Adipocyte (in vitro differentiated cells): ENCODE measurements at places on chromosomes 16 and 17.
A peak's percentile ranks its signal among the peaks of the same experiment; 100 is the strongest.

DNA sequence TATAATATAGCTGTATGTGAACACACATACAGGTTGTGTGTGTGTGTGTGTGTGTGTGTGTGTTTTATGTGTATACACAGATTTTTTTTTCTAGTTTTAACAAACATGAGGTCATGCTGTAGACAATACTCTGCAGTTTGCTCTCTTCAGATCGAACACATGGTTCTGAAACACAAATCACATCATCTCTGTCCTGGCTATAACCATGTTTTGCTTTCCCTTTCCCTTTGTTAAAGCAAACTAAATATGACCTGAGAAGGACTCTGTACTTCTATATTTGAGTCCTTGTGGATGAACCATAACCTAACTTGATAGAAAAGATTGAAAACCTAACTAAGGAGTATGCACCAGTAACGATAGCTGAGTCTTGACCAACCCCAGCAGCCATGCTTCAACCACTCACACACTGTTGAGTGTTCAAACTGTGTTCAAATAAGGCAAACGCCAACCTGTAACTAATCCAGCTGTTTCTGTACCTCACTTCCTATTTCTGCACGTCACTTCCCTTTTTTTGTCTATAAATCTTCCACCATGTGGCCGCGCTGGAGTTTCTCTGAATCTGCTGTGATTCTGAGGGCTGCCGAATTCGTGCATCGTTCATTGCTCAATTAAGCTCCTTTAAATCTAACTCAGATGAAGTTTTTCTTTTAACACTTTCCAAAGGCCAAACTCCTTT lies 303.8 kb downstream of the HS3ST3B1 start:
- DNase-seq, result no peak

DNA sequence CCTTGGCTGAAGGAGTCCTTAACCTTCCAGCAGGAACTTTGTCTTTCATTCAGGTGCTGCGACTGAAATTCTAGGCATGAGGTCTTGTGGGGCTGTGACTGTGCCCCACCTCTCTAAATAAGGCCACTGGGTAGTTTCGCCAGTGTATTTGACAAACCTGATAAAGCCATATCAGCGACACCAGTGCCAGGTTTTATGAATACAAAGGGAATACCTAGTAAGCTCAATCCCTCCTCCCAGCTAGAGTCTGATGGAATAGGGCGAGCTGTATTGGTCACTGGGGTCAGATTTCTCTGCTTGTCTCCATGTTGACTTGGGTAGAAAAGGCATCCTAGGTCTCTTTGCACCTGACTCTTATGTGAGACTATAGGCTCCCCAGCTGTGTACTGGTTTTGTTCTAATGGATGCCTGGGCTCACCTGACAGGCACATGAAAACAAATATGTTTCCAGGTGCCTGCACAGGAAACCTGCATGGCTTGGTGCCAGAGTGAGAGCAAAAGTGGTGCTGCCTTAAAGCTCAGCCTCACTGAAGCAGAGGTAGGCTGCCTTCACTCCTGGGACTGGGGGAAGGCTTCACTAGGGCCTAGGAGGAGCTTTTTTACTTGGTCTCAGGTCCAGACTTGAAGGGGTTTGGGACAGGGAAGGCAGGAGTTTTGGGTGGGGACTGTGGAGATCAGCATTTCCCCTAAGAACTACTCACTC lies 8.3 kb downstream of the SLC7A6 start:
- DNase-seq, result no peak

DNA sequence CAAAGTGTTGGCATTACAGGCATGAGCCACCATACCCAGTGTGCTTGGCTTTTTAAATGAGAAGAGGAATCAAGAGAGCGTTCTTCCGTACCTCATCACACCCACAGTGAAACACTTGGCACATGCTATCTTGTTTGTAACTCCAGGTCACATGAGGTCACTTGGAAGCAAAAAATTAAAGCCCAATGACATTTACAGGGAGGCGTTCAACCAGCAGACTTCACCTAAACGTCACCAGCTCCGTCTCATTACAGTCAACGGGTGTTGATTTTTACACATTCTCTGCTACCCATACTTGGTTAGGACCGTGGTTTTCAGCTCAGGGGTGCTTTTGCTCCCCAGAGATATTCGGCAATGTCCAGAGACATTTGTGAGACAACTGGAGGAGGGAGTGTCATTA lies 127.0 kb downstream of the XYLT1 start:
- no peak for DNase-seq

- DNase-seq, result no peak
These were observed 177.5 kb upstream of the CDH8 start for GRCh38 chr16:62213763-62214162.

DNA sequence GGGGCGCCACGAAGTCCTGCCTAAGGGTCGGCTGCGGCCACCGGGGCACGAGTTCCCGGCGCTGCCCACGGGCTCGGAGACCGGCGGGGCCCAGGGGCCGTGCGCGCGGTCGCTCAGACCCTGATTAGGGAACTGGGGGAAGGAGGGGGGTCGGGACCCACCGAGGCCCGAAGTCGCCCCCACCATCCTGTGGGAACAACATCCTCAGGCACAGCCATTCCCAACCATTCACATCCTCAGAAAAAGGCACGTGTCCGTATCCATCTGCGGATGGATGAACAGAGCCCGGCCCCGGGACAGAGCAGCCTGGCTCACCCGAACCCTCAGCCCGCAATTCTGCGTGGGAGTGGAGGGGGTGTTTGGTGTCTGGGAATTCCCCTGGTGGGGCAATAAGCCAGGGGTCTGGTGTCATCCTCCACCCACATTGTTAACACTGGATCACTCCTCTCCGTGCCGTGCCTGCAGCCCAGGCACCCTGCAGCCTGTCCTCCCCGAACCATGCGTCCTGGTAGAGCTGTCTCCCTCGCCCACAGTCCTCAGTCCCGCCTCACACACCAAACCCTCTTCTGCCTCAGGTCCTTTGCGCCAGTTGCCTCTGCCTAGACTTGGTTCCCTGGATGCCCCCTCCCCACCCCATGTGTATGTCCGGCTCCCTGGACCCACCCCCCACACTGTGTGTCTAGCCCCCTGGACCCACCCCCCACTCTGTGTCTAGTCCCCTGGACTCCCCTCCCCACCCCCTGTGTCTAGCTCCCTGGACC lies 789 bp upstream of the CCDC57 start:
- DNase-seq, result peak; percentile 88

- no peak for DNase-seq
These were observed 469 bp upstream of the MSLN start for GRCh38 chr16:760065-760464.

- DNase-seq, result peak; percentile 32
These were observed 1183.2 kb downstream of the CDH11 start for GRCh38 chr16:63938661-63939060.

DNA sequence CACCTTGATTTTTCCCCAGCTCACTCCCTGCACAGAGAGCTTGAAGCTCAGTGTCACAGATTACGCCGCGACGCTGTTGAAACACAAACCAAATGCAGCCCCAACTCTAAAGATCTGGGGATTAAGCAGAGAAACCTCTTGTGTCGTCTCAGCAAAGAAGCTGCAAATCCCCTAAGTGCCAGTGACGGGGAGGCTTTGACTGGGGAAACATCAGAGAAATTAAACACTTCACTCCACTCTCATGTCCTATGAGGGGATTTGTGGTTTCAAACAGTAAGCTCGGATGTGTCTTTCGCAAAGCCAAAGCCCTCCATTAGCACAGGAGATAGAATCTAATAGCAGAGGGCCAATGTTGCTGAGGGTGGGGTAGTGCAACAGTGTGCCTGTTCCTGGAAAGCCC lies 233.7 kb downstream of the HS3ST4 start:
- no peak for DNase-seq

DNA sequence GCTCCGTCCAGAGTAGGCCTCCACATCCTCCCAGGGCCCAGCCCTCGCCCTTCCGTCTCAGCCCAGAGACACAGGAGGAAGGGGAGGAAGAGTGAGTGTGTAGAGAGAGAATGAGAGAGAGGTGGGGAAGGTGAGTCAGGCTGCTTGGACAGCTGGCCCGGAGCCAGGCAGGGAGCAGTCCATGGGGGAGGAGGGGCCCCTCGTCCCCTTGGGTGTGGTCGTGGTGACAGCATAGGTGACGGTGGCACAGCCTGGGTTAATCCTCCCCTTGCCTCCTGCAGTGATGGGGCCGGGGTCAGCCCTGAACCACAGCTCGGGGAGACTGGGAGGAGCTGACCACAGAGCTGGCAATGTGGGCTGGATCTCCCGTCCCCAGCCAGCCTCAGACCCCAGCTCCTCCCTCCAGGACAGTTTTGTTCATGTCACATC lies 36.5 kb downstream of the FA2H start:
- DNase-seq, result peak; percentile 10

- peak; percentile 85 for DNase-seq
These were observed 31.0 kb upstream of the RHOT1 start for GRCh38 chr17:32111141-32111771.

GRCh38 chr16:67173808-67174705 lies 3.7 kb downstream of the NOL3 start:
- peak; percentile 94 for DNase-seq

GRCh38 chr17:15341385-15341849 lies at the start of gene TEKT3:
TEKT3 (minus strand) TSS chr17:15341597; CDS start chr17:15331585, 10,012 bp downstream.
- peak; percentile 80 for DNase-seq

GRCh38 chr17:7383742-7384488 lies 3.0 kb downstream of the TNK1 start:
- DNase-seq, result peak; percentile 66

GRCh38 chr16:79122343-79122742 lies 478.2 kb downstream of the MAF start:
- no peak for DNase-seq

DNA sequence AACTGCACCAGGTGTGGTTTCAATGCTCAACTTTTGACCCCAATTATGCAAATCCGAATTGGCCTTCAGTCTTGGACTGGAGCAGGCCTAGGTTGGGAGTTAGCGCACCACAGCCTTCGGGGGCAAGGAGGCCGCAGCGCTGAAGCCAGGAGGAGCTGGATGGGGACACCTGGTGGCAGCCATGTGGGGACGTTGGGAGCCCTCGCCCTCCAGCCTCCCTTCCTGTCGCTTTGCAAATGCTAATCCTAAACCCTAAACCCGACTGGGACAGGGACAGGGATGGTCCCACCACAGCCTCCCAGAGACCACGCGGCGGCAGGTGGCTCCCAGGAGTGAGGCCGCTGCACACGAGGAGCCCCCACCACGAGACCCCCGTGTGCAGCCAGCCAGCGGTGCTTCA lies 58.7 kb downstream of the KLHDC4 start:
- no peak for DNase-seq

DNA sequence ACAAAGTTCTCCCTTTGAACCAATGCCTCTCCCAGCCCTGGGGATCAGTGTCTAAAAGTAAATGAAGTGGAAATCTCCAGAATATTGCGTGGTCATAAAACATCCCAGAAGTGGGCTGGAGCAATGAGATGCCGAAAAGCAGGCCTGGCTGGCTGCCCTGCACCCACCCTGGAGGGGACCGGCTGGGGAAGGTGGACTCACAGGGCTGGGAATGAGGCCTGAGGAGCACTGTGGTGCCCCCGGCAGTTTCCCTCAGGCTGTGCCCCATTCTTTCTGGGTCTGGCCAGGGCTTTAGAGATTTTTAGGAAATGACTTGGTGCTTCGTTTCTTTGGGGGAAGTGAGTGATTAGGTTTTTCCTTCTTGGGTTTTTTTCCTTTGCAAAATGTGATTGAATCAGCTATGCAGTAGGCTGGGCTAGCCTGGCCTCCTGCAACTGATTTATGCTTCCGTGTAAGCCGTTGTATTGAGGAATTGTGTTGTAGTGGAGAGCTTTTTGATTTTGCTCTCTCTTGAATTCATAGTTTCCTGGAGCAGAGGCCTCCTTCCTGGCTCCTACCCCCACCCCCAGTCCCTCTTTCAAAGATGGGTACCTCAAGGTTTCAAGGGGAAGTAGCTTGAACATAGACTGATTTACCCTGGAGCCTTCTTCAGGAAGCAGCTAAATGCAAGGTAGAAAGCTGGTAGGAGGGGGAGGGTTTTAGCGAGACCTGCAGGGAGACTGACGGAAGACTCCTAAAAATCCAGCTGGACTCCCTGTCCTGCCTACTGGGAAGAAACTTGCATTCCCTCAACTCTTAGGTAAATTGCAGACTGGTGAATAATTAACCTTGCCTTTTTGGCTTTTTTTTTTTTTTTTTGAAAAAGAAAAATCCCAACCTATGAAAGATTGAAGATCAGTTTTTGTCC lies 170.2 kb downstream of the RAB11FIP4 start:
- peak; percentile 87 for DNase-seq

DNA sequence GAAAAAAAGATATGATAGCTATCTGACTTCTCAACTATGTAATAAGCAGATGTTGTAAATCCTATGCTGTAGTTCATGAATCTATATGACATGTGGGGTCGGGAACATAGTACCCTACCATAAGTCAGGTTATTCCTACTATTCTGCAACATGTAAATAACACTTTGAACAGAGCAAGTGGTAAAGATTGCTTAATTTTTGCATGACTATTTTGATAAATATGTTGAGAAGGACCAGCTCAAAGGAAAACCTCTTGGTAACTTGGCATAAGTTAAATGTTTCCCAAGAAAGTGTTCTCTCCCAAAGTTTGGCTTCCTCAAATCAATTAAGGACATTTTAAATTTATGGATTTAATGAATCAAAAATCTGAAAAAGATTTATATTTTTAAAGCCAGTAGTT lies 62.1 kb downstream of the ABHD15 start:
- peak; percentile 75 for DNase-seq

- DNase-seq, result peak; percentile 52
These were observed 36.8 kb downstream of the ASPA start for GRCh38 chr17:3512505-3513171.

DNA sequence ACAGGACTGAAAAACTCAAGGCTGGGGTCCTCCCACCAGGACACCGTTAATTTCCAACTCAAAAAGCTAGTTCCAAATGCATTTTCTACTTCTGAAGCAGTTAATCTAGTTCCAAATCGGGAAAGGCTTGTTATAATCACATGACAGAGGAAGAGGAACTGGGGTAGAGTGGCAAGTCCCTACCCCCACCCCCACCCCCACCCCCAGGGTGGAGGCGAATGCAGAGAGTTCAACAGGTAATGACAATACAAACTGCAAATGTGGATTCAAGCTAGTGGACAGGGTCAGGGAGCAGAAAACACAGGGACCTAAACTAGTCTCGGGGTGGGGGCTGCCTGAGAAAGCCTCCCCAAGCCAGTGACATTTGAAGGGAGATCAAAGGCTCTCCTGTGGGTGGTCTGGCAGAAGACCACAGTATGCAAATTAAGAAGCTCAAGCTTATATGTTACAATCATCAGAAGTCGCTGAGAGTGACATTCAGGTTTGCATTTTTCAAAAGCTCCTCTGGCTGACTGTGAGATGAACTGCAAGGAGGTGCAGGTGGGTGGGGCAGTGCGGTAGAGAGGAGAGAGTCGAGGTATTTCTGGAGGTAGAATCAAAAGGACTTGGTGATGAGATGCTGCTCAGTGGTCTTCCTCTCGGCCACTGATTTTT lies 56.4 kb upstream of the SLC25A19 start:
- no peak for DNase-seq

- no peak for DNase-seq
These were observed 918 bp upstream of the KRABD2 start for GRCh38 chr17:8377422-8377821.

DNA sequence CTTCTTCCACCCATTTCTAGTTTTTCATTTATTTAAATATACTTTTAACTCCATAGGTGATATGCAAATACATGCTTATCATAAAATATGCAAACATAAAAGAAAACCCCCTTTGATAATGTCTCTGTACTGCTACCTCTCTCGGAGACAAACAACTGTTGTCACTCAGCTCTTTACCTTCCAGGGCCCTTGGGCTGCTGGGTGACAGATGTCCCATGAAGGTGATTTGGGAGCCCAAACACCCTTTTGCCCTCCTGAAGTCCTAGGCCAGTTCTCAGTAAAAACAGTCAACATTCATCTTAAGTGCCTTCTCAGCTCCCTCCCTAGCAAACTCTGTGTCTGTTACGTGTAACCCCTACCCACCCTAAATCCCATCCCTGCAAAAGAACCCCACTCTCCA lies 37.5 kb downstream of the CHD9 start:
- DNase-seq, result no peak
